Suppressor macrophage (primary cell): ENCODE measurements at places on chromosomes 5 and 9.

- DNase-seq: no peak
Observed at GRCh38 chr9:21744320-21744719, 58.1 kb upstream of the MTAP start.

DNA sequence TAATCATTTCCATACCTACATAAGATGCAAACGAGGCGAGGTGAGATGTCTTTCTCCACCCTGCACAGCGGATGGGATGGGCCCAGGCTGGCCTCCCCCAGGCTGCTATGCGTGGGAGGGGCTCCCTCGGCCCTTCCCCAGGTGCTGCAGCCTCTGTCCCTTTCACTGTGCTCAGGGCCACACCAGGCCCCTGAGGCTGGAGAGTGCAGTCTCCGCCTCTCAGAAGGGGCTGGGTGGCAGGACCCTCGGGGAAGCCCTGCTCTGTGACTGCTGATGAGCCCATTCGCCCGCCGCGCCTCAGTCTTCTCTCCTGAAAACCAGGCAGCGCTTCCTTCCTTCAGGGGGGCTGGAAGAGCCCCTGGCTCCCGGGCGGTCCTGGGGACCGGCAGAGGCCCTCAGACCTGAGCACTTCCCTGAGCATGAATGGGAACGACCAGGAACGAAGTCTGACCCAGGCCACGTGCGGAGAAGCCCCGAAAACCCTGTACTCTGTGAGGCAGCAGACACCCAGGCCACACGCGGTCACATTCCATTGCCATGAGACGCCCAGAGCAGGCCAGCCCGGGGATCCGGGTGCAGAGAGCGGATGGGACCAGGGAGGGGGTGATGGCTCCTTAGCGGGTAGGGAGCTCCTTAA lies 21.9 kb upstream of the NOTCH1 start:
- DNase-seq: no peak

- DNase-seq: no peak
Observed at GRCh38 chr9:83119873-83120272, 56.9 kb upstream of the RASEF start.

- no peak for DNase-seq
Observed at GRCh38 chr9:125515281-125515680, 191.7 kb downstream of the MAPKAP1 start.

GRCh38 chr9:7153566-7153965 lies 395.8 kb downstream of the KDM4C start:
- DNase-seq: no peak

DNA sequence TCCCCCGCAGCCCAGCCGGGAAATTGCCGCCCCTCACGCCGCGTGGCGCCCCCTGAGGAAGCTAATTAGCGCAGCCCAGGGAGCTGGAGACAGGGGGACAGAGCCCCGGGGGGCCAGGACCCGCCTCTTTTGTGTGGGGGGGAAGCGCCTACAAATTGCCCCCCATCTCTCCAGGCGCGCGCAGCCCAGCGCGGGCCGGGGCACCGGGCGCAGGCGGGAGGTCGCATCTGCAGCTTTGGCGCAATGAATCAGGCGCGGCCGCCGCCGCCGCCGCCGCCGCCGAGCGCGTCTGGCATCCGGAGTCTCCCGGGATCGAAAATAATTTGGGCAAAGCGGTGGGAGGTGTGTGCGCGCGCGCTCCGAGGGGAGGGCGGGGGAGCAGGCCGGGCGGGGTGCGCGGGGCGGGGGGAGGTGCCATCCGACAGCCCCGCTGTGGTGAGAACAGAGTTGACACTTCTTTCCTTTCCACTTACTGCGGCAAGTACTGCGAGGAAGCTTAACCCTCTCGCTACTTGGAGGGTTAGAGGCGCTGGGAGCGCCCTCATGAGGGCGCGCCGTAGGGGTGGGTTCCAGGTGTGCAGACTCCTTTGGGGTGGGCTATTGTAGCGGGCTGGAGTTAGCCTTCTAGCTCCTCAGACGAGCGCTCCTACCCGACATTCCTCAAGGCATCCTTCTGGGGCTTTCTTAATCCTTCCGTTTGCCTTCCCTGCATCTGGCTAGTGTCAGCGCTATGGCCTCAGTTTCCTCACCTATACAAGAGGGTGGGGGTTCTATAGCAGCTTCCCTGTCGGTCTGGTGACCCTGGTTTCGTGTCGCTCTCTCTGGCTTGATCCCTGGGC lies 63.1 kb downstream of the CXXC5 start:
- DNase-seq: peak; percentile 61

DNA sequence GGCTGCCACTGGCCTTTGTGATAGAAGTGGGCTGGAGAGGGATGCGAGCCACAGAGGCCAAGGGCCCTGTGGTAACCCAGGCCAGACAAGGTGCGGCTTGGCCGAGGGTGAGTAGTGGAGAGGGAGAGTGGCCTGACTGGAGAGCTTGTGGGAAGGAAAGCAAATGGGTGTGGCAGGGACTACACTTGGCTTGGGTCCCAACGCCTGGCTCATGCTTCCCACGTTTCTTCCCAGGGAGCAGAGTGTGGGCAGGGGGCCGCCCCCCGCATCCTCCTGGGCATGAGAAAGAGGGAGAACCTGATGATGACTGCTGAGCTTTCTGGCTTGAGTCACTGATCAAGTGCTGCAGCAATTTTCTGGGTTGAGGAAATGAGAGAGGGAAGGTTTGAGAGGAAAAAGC lies 95.7 kb downstream of the ANKH start:
- DNase-seq: peak; percentile 39

GRCh38 chr5:127028822-127029457 lies 1.4 kb downstream of the MARCHF3 start:
- peak; percentile 37 for DNase-seq

DNA sequence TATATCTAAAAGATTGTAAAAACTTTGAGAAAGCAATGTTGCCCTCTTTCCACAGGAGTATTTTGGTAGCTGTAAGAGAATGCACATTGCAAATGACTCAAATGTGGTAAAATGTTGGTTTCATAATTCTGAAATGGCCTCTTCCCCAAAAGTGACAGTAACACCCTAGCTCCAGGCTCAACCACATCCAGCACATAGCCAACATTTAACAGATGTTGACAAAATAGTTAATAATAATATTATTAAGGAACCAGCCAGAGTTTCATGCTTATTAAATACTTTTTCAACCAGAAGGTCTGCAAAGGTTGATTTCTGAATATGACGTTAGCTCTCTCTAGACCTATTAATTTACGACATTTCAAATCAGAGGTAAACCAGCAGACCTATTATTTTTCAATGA lies 1.3 kb downstream of the ANXA1 start:
- DNase-seq: peak; percentile 79

DNA sequence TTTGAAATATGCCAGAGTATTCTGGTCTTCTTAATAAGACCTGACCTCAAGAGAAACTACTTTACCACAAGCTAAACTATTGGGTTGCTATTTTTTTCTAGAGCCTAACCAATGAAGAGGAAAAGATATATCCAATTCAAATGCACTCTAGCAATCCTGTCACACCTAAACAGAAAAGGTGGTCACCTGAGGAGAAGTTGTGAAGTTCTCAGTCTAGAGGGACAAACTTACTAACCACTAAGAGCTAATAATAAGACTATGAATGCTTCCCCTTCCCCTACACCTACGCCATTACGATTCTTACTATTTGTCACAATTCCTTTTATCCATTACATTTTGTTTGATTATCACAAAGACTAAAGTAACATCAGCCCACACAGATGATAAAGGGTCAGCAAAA lies 29.7 kb downstream of the RLN2 start:
- no peak for DNase-seq

- DNase-seq: no peak
Observed at GRCh38 chr5:147267082-147267832, 32.4 kb downstream of the STK32A start.

DNA sequence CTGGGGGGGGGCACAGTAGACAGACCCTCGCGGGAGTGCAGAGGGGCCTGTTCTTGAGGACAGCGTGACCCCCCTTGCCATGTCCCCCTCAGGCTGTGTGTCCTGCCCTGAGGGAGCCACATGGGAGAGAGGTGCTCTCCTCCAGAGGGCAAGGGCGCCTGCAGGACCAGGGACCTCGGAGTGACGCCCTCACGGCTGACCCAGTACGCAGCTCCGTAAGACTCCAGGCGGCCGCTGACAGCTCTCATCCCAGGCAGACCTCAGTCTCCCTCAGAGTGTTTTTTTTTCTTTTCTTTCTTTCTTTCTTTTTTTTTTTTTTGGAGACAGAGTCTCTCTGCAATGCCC lies 27.3 kb downstream of the EXD3 start:
- DNase-seq: no peak

DNA sequence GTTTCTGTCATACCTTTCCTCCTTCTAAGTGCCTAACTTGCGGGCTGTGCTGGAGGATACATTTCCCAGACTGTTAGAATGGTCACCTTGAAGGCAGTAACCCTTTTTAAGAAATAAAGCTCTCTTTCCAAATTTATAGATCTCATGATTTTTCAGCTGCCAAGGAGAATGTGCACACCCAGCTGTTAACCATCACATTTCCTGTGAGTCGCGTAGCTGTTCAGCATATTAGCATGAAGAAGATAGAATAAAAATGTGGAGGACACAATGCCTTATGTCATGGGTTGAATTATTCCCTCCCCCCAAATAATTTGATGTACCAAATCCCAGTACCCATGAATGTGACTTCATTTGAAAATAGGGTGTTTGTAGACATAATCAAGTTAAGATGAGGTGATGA lies 729.4 kb downstream of the MTRR start:
- DNase-seq: no peak

DNA sequence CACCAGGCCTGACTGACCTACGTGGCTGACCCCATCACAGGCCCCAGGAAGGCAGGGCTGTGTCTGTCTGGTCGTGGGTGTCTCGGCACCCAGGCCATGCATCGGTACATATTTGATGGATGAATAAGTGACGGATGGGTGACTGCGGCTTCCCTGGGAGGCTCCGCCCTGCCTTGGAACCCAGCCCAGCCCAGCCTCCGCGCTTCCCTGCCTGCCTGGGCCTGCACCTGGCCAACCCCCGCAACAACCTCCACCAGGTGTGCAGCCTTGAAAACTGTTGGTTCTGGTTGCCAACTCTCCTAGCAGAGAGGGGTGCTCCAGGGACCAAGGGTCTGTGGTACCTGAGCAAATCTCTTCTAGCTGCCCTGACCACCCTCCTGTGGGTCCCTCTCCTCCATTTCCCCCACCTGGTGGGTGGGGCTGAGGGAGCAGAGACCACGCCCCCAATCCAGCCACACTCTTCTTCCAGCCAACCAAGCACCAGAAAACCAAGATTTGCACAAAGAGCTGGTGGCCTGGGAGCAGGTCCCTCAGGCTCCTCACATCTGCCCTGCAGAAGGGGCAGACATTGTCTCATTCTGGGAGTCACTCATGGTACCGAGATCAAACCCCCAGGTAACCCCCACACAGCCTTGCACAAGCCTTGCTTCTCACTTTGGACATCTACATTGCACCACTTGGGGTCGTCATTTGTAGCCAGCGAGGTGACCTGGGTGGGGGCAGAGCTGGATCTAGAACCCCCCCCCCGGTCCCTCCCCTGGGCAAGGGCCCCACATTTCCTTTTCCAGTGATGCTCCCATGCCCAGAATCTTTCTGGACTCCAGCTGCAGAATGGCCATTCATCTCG lies 100.6 kb upstream of the IER5L start:
- DNase-seq: no peak

DNA sequence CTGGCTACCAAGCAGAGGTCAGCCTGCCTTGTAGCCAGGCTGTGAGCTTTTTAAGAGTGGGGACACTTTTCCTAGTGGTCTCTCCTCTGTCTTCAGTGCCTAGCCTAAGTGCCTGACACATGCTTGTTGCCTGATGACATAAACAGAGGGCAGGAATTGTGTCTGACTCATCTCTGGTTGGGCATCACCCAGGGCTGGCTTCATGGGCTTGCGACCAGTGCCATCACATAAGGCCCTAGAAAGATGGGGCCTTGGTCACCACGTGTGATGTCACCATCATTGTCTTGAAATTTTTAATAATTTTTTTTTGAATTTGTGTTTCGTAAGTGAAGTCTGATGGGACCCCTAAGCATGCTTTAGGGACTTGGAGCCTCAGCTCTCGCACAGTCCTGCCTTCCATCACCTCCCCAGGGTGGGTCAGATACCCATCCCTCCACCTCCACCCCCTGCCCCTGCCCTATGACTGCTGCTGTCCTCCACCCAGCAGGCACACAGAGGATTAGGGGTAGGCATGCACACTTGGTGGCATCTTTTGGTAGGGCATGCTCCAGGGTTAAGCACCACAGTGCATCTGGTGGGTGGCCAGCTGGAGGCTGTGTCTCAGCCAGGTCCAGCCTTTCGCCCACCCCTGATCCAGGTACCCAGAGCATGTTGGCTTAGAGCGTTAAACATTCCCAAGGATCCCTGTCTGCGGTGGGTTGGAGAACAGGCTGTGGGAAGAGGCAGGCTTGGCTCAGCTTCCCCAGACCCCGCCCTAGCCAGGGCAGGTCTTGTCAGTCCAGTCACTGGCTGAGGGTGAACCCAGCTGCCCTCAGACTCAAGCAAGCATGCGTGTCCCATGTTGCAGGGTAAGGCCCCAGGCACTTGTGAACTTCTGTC lies 80.1 kb upstream of the SH3PXD2B start:
- DNase-seq: no peak

DNA sequence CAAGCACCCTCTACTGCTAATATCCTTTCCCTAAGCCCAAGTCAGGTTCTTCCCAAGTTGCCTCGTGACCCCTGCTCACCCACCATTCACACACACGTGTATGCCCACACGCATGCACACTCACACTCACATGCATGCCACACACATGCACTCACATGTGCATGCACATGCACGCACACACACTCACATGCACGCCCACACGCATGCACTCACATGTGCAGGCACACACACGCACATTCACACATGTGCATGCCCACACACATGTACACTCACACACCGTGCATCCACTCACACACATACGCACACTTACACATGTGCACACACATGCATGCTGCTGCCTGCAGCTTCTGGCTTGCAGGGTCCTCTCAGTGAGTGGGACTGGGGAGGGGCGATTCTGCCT lies 62.9 kb upstream of the STXBP1 start:
- no peak for DNase-seq
